Osteoblast (primary cell): ENCODE measurements at places on chromosomes 12 and 14. TPM values are rescaled to one million over a fixed set of nuclear protein-coding genes. Genes with fewer than 3 reads are reported as not detected.
A peak's percentile ranks its signal among the peaks of the same experiment; 100 is the strongest.

DNA sequence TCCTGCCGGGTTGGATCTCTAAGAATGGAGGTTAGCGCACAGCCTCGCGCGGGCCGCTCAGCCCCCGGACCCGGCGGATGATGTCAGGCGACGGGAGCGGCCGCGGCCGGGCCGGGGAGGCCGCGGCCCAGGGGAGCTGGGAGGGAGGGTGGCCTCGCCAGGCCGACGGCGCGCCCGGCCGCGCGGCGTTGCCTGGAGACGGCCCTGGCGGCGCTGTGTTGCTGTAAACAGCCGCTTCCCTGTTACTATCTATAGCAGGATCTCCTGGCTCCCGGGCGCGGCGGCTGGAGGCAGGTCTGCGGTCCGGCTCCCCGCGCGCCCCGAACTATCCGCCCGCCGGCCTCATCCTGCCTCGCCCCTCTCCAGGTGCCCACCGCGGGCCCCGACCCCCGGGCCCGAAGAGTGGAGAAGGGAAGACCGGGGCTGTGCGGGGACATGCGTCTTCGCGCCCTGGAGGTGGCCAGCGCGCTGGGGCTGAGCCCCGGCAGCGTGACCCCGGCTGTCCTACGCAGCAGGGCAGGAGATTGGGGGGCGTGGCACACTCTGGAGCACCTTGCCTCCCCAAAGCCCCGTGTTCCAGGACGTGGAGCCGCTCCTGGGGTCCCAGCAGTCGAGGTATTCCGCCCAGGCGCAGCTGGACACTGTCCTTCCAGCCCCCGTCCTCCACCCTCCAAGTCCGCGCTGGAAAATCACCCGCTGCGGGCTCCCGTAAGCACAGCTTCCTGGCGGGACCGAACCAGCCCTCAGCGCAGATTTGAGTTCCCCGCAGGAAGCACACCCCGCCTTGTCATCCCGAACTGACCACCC is 1.4 kb upstream of the FOS start:
- peak overlapping the region; percentile 99 for H3K27ac ChIP-seq
- H3K4me1 ChIP-seq, result peaks cover 39% of the 10 kb centered on the region
- DNase-seq, result peak; percentile 97
- peaks cover 25% of the 10 kb centered on the region for H3K36me3 ChIP-seq
- H3K4me3 ChIP-seq, result peak overlapping the region; percentile 95

DNA sequence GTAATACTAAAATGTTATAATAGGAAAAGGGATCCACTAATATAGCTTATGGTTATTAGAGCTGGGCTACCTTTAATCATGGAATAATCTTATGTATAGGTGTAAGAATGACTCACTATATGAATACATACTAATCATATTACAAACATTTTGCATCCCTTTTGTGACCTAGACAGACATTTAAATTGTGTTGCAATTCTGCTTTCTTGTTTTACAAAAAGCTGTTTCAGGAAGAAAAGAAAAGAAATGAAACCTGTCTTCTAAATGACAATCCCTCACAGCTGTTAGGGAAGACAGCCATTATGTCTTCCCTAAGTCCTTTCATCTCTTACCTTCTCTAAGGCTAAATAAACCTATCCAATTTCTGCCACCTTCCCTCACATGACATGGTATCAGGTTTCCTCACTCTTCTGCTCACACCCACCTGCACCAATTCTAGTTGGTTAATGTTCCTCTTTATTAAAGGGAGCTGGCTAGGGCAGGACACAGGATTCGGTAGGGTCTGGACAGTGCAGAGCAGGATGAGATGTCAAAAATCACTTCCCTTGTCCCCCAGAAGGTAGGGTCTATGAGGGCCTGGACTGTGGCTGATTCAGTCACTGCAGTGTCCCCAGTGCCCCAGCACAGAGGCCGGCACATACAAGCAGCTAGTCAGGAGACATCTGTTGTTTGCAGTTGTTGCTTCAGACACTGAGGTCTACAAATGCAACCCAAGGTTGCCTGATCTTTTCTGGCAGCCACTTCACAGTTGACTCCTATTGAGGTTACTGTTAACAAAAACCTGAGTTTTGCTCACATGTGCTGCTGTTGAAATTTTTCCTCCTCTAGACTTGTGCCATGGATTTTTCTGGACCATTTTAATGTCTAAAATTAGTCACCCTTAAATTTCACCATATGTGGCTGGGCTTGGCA is 3.7 kb downstream of the DHRS7 start:
- H3K4me3 ChIP-seq, result no peak overlapping the region
- H3K27ac ChIP-seq, result no peak overlapping the region
- H3K27me3 ChIP-seq, result no peaks in the 10 kb centered on the region
- H3K4me1 ChIP-seq, result peaks cover 9% of the 10 kb centered on the region

TAS2R20 gene
- total RNA-seq, result 5.3 and 5.4 TPM in 2 replicates

- H3K36me3 ChIP-seq, result no peaks in the 10 kb centered on the region
- H3K27ac ChIP-seq, result no peak overlapping the region
- peak; percentile 38 for DNase-seq
These were observed 357.0 kb downstream of the TMEM121 start for GRCh38 chr14:105883066-105884005.

TAS2R8 gene
- total RNA-seq, result under 0.01 and 0.36 TPM in 2 replicates

VPS33A gene
- total RNA-seq, result 18.5 and 20.0 TPM in 2 replicates

DNA sequence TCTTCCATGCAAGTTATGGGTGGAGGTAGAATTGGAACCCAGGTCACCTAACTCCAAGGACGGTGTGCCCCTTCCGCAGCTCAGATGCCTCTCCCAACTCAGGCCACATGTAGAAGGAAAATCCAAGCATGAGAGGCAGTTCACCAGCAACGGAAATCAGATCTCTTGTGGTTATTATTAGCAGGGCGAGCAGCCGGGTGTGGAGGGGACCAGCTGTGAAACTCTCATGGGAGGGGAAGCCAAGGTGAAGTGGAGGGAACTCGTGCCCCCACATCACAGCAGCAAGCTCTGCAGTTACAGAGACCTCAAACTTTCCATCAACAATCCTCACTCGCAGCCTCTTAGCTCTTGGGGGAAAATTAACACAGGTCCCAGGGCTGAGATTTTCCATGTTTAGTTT is 79.7 kb downstream of the KSR2 start:
- no peaks in the 10 kb centered on the region for H3K27me3 ChIP-seq
- DNase-seq, result no peak
- no peak overlapping the region for H3K27ac ChIP-seq
- no peaks in the 10 kb centered on the region for H3K4me1 ChIP-seq
- no peak overlapping the region for H3K4me3 ChIP-seq
